ENCODE measurements at places on chromosomes 3 and 15.

GRCh38 chr3:124496061-124496460 lies 234.2 kb upstream of the UMPS start:
- no peaks in the 10 kb centered on the region for H3K4me1 ChIP-seq
- H3K27me3 ChIP-seq, result peaks cover 2% of the 10 kb centered on the region
- H3K27ac ChIP-seq, result no peak overlapping the region
- DNase-seq, result no peak
- no peaks in the 10 kb centered on the region for H3K36me3 ChIP-seq
- no peak overlapping the region for H3K4me3 ChIP-seq

DNA sequence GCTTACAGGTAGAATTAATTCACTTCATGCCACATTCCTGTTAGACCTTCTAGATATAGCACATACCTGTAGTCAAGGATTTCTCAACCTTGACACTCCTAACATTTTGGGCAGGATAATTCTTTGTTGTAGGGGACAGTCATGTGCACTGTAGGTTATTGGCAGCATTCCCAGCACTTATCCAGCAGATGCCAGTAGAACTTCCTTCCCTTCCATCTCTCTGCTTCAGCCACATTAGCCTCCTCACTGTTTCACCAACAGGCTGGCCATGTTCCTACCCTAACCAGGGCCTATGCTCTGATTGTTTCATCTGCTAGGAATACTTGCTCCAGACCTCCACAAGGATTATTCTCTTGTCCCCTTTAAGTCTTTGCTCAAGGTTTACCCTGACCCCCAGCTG lies 68.0 kb upstream of the STAC start:
- no peak overlapping the region for H3K27ac ChIP-seq
- no peaks in the 10 kb centered on the region for H3K4me1 ChIP-seq
- no peaks in the 10 kb centered on the region for H3K36me3 ChIP-seq
- DNase-seq, result no peak
- no peaks in the 10 kb centered on the region for H3K27me3 ChIP-seq
- H3K4me3 ChIP-seq, result no peak overlapping the region

DNA sequence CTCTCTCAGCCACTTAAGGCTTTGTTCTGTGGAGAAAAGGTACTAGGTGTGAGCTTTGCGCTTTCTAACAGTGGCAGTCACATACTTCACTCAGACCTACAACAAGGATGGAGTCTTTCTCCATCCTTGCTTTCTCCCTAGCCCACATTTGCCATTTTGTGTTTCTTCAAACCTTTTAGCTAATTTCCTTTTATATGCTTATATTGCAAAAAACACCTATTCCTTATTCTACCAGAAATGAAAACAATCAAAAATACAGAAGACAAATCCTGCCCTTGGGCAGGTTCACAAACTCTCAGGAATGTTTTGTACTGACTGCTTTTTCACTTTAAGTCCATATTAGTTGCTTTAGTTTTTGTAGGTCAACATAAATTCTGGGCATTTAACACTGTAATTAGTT lies 914.2 kb downstream of the SQOR start:
- no peaks in the 10 kb centered on the region for H3K36me3 ChIP-seq
- no peak overlapping the region for H3K4me3 ChIP-seq
- H3K27me3 ChIP-seq, result no peaks in the 10 kb centered on the region
- no peaks in the 10 kb centered on the region for H3K4me1 ChIP-seq
- no peak overlapping the region for H3K27ac ChIP-seq

- H3K36me3 ChIP-seq, result no peaks in the 10 kb centered on the region
- no peaks in the 10 kb centered on the region for H3K27me3 ChIP-seq
These were observed 39.6 kb downstream of the SMAD6 start for GRCh38 chr15:66741646-66742045.

GRCh38 chr15:90957031-90957790 lies 2.5 kb downstream of the RCCD1 start:
- peaks cover 22% of the 10 kb centered on the region for H3K4me1 ChIP-seq
- peak overlapping the region; percentile 84 for H3K4me3 ChIP-seq
- H3K36me3 ChIP-seq, result peaks cover 30% of the 10 kb centered on the region
- H3K27me3 ChIP-seq, result no peaks in the 10 kb centered on the region
- no peak overlapping the region for H3K27ac ChIP-seq

DNA sequence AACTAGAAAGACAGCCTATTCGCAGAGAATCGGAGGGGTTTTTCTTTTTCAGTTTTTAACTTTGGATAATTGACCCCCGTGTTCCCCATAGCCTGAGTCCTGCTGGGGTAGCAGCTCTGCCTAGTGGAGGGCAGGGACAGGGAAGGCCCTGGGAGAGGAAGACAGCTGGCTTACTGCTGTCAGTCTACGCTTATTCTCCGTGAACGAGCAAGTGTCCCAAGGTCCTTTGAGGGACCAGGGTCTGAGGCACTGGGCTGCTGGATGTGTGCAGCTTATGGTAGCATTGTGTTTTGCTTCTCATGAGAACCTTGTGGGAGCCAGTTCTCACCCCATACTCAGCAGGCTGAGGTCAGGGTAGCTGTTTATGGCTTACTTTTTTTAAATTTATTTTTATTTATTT lies 3.0 kb downstream of the LIMD1 start:
- no peaks in the 10 kb centered on the region for H3K27me3 ChIP-seq
- DNase-seq, result no peak
- H3K36me3 ChIP-seq, result peaks cover 33% of the 10 kb centered on the region

- H3K36me3 ChIP-seq, result peaks cover 9% of the 10 kb centered on the region
- DNase-seq, result no peak
- no peaks in the 10 kb centered on the region for H3K27me3 ChIP-seq
- peaks cover 34% of the 10 kb centered on the region for H3K4me1 ChIP-seq
- H3K4me3 ChIP-seq, result no peak overlapping the region
These were observed 19.0 kb downstream of the SQOR start for GRCh38 chr15:45653702-45654424.

GRCh38 chr15:29822100-29822683 lies at the start of gene TJP1:
Gene TJP1 (minus strand): TSS chr15:29822468. CDS start chr15:29822028, 440 bp downstream.
- peak within 1 kb of the TSS; percentile 42 for H3K4me3 ChIP-seq
- H3K4me1 ChIP-seq, result peaks cover 23% of the 10 kb centered on the region
- H3K27ac ChIP-seq, result no peak within 1 kb of the TSS
- DNase-seq, result no peak
- H3K27me3 ChIP-seq, result peaks cover 68% of the 10 kb centered on the region

- H3K4me1 ChIP-seq, result peaks cover 4% of the 10 kb centered on the region
- H3K27me3 ChIP-seq, result no peaks in the 10 kb centered on the region
- H3K4me3 ChIP-seq, result no peak overlapping the region
These were observed 54.4 kb downstream of the DCUN1D1 start for GRCh38 chr3:182925944-182926337.

DNA sequence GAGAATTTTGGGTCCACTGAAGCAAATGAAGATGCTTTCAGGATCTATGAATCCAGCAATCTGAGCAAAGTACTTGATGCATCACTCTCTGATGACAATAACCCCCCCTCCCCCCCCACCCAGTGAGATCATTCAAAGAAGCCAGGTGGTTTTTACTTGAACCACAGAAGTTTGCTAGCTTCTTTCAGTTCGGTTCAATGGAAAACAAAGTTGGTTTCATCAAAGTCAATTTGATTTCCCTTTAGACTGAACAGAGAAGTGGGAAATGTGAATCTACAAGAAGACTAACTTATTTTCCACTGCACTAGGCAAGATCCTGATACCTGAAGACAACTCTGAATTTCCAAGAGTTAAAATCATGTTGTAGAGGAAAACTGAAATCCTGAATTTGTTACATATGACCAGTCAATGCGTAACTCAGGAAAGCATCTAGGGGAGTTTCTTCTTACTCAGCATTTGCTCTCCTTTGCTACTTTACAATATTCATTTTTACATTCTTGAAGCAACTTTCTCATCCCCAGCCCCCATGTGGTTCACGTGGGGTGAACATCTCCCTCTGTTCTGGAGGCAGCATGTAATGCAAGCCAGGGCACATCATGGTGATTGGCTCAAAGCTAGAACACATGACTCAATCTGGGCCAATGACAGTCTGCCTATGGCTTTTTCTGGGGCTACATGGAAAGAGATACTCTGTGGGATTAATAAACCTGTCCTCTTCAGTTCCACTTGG lies 572.6 kb downstream of the FOXP1 start:
- peaks cover 61% of the 10 kb centered on the region for H3K36me3 ChIP-seq
- H3K27me3 ChIP-seq, result no peaks in the 10 kb centered on the region

DNA sequence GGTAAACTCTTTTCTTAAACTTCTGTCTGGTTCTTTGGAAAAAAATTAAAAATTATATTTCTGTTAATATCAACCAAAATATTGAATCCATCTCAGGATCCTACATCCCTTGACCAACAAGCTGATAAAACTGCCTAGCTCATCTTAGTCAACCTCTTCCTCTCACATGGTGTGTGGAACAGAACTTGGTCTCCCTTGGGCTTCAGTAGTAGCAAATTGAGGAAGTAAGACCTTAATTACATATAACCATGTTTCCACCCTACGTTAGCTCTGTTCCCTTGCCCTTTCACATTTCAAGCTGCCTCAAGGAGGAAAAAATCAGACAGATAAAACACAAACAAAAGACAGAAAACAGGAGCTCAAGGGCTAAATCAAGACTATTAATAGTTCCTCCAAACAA lies 116.4 kb downstream of the GREM1 start:
- H3K4me3 ChIP-seq, result no peak overlapping the region
- H3K27me3 ChIP-seq, result peaks cover 13% of the 10 kb centered on the region
- DNase-seq, result no peak
- no peaks in the 10 kb centered on the region for H3K4me1 ChIP-seq

- no peak overlapping the region for H3K27ac ChIP-seq
- no peaks in the 10 kb centered on the region for H3K4me1 ChIP-seq
- no peaks in the 10 kb centered on the region for H3K27me3 ChIP-seq
- H3K4me3 ChIP-seq, result no peak overlapping the region
These were observed 59.8 kb downstream of the TMED3 start for GRCh38 chr15:79370716-79371115.

GRCh38 chr3:30913176-30913575 lies 18.7 kb upstream of the GADL1 start:
- no peaks in the 10 kb centered on the region for H3K36me3 ChIP-seq
- no peaks in the 10 kb centered on the region for H3K27me3 ChIP-seq
- H3K4me1 ChIP-seq, result no peaks in the 10 kb centered on the region
- DNase-seq, result no peak
- no peak overlapping the region for H3K27ac ChIP-seq

- H3K27ac ChIP-seq, result no peak overlapping the region
- H3K4me1 ChIP-seq, result no peaks in the 10 kb centered on the region
- no peak for DNase-seq
- no peaks in the 10 kb centered on the region for H3K27me3 ChIP-seq
These were observed 180.4 kb downstream of the SUCNR1 start for GRCh38 chr3:152053866-152054265.

GRCh38 chr3:6770397-6770690 lies 90.6 kb upstream of the GRM7 start:
- H3K4me3 ChIP-seq, result no peak overlapping the region
- no peak for DNase-seq
- H3K27me3 ChIP-seq, result no peaks in the 10 kb centered on the region
- H3K4me1 ChIP-seq, result no peaks in the 10 kb centered on the region
- H3K27ac ChIP-seq, result no peak overlapping the region

- peaks cover 2% of the 10 kb centered on the region for H3K36me3 ChIP-seq
- peaks cover 50% of the 10 kb centered on the region for H3K4me1 ChIP-seq
- DNase-seq, result no peak
- H3K27ac ChIP-seq, result no peak overlapping the region
- no peaks in the 10 kb centered on the region for H3K27me3 ChIP-seq
These were observed 21.2 kb downstream of the ATP11B start for GRCh38 chr3:182814419-182815062.
